ENCODE measurements at places on chromosomes 11 and 22. TPM values are rescaled to one million over a fixed set of nuclear protein-coding genes. Genes with fewer than 3 reads are reported as not detected.

DNA sequence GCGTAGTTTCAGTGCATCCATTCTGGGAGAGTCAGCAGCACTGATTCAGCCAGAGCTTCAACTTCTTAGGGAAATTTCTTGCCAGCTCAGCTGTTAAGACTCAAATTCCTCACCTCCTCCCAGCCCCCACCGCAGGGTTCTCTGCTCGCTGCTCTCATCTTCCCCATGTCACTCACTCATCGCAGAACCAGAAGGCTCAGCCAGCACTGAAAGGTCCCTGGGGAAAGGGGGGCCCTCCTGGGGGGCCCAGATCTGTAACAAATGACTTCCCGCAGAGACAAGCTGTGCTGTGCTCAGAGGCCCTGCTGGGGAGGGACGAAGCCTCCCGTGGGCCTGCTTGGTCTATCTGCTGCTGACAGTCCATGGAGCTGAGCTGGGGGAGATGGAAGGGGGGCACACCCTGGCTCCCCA, 220.6 kb downstream of the NTM start:
- no peaks in the 10 kb centered on the region for H3K4me1 ChIP-seq
- H3K36me3 ChIP-seq, result no peaks in the 10 kb centered on the region
- DNase-seq, result no peak

GRCh38 chr22:33986167-33986771, 66.0 kb upstream of the LARGE1 start:
- no peak overlapping the region for H3K4me3 ChIP-seq
- no peaks in the 10 kb centered on the region for H3K4me1 ChIP-seq
- no peaks in the 10 kb centered on the region for H3K36me3 ChIP-seq
- peaks cover 9% of the 10 kb centered on the region for H3K27me3 ChIP-seq
- no peak overlapping the region for H3K27ac ChIP-seq

DTX4 gene
- 1.4 TPM for total RNA-seq

DNA sequence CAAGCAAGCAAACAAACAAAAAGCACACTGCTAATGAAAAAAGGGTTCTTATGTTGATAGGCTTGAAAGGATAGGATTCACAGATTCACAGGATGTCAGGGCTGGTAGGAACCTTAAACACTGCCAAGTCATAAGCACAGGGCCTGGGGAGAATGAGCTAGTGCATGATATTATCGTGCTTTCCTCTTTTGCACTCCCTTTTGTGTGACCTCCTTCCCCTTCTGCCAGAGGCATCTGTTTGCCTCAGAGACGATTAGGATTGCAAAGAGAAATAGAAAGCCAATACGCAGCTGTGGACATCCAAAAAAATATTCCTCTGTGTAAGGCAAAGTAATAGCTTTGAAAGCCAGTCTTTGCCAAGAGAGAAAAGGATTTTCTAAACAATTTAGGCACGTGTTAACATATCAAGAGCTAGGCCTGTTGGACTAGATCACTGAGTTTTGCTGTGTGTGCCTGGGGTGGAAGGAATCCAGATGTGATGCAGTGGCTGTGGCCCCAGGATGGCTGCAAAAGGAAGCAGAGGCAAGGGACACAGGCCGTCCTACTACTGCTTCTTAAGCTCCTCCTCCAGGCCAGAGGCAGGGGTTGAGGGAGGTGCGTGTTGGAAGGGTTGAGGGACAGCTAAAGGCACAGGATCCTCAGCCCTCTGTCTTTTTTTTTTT, 30.6 kb downstream of the MCHR1 start:
- DNase-seq, result no peak
- H3K27me3 ChIP-seq, result no peaks in the 10 kb centered on the region
- H3K4me1 ChIP-seq, result peaks cover 6% of the 10 kb centered on the region
- H3K36me3 ChIP-seq, result peaks cover 2% of the 10 kb centered on the region
- H3K4me3 ChIP-seq, result no peak overlapping the region

DNA sequence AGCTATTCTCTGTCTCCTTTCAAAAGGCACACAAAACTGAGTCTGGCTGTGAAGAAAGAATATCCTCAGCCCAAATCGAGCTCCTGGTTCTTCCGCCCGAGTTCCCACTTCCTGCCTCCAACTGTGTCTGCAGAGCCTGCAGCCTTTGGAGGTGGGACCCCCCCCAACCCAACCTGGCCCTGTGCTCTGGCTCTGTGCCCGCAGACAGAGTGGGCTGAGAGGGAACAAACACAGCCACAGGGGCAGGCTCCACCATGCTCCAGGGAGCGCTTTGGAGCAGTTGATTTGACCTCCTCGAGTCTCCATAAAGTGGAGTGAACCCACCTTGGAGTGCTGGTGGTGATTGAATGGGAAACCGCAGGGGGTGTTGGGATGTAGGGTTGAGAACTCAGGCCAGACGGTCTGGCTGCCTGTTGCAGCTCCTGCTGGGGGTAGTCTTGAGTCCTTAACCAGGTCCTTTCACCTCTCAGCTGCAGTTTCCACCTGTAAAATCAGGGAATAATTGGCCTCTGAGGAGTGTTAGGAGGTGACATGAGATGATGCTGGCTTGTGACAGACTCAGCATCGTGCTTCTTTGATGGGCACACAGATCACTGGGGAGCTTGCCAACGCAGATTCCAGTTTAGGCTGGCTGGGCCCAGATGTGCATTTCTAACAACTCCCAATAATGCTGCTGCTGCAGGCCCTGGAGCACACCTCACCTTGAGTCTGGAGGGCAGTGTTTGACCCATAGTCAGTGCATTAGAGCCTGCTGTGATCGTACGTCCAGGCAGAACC, 11.4 kb downstream of the DAGLA start:
- peaks cover 12% of the 10 kb centered on the region for H3K4me1 ChIP-seq
- H3K4me3 ChIP-seq, result no peak overlapping the region
- no peaks in the 10 kb centered on the region for H3K36me3 ChIP-seq

PRG3 gene
- not detected for total RNA-seq

OR4S2 gene
- total RNA-seq, result not detected

PSMC3 gene
- total RNA-seq, result 55.2 TPM

MYBPC3 gene
- 0.10 TPM for total RNA-seq

DRD4 gene
- total RNA-seq, result 0.89 TPM

MMP3 gene
- not detected for total RNA-seq

PHLDA2 gene
- 0.96 TPM for total RNA-seq

DNA sequence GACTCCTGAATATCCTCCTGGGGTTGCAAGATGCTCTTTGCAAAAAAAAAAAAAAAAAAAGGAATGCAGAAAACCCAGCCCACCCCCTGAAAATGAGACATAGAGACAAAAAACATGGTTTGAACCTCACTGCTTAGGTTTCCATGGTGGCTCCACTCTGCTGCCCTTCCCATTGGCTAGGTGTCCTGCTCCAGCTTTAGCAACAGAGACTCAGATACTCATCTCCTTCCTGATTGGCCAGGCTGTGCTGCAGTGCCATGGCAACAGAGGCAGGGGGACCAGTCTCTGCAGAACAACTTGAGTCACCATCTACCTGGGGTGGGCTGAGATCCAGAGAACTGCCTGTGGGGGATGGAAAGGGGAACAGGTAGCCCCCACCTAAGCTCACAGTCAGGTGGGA, 17.4 kb upstream of the YWHAH start:
- H3K4me3 ChIP-seq, result no peak overlapping the region
- H3K36me3 ChIP-seq, result peaks cover 2% of the 10 kb centered on the region
- no peak for DNase-seq
- peaks cover 13% of the 10 kb centered on the region for H3K4me1 ChIP-seq

DNA sequence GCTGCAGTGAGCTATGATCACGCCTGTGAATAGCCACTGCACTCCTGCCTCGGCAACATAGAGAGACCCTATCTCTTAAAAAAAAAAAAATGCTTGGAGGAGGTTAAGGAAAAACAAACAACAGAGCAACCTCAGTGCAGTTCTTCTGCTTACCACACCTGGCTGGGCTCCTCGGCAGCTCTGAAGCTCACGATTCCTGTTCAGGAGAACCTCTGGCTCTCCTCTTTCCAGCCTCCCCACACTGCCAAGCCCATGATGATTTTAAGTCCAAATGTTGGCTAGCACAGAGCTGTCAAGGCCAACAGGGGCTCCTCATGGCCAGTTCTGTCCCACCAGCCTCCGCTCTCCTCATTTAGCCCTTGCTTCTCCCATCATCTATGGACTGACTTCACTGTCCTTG, 69.7 kb upstream of the ARFGAP3 start:
- DNase-seq, result no peak
- H3K4me3 ChIP-seq, result peak overlapping the region; percentile 49
- H3K27me3 ChIP-seq, result no peaks in the 10 kb centered on the region
- no peak overlapping the region for H3K27ac ChIP-seq
- no peaks in the 10 kb centered on the region for H3K36me3 ChIP-seq
- H3K4me1 ChIP-seq, result peaks cover 47% of the 10 kb centered on the region

DNA sequence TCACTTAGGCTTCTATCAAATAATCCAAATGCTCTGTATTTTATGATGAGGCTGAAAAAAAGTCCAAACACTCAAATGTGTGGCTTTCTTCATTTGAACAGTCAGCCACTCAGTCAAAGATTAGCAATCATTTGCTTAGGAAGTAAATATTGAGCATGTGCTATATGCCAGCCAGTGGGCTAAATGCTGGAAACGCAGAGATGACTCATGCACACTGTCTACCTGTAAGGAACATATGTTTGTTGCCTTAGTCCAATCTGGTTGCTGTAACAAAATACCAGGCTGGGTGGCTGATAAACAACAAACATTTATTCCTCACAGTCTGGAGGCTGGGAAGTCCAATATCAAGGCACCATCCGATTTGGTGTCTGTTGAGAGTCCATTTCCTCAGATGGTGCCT, 617.3 kb downstream of the NTM start:
- no peak overlapping the region for H3K4me3 ChIP-seq
- no peak overlapping the region for H3K27ac ChIP-seq
- no peaks in the 10 kb centered on the region for H3K27me3 ChIP-seq
- no peaks in the 10 kb centered on the region for H3K36me3 ChIP-seq
- DNase-seq, result no peak

Data from T-helper 17 cell (primary cell).